Stimulated activated CD8-positive, alpha-beta memory T cell treated with anti-CD3 and anti-CD28 coated beads, Interleukin-12 subunit alpha, Interleukin-12 subunit beta, amount 100 ng/mL, for 4 hours (primary cell): ENCODE measurements at places on chromosomes 1 and 21.

GRCh38 chr1:236163463-236164153 lies 21.3 kb downstream of the GPR137B start:
- DNase-seq, result no peak

GRCh38 chr1:239952348-239953308 lies 139.1 kb upstream of the FMN2 start:
- no peak for DNase-seq

DNA sequence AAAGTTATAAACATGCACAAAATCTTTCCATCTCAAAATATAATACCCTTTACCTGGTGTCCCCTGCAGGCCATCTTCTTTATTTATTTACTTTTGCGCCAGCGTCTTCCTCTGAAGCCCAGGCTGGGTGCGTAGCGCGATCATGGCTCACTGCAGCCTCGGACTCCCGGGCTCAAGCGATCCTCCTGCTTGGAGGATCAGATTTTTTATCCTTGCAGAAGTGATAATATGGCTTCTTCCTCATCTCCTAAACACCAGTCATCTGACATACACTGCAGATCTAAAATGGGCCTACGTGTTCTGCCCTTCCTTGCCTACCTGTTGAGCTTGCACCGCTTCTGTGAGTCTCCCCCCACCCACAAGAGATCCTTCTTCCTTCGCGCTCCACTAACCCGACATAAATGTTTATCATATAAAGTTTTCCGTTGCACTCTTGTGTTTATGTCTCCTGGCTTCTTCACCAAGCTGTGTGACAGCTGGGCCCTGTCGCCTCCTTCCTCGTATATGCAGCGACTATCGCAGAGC lies 506 bp upstream of the SRP9 start:
- DNase-seq, result peak; percentile 1

- no peak for DNase-seq
Observed at GRCh38 chr1:200982071-200982945, 41.2 kb downstream of the KIF21B start.

DNA sequence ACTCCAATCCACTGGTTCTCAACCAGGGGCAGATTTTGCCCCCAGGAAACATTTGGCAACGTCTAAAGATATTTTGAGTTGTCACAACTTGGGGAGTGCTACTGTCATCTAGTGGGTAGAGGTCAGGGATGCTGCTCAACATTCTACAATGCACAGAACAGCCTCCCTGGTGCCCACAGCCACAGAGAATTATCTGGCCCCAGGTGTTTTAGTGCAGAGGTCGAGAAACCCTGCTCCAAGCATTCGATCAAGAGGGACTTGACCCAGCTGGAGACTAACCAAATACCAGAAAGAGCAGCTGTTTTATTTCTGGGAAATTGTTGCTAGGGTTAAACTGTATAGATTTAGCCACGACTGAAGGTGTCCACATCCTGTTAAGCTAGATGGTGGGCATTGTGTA lies 19.2 kb downstream of the CD247 start:
- DNase-seq, result no peak

GRCh38 chr1:94362466-94363058 lies 55.6 kb upstream of the ABCD3 start:
- DNase-seq, result no peak

DNA sequence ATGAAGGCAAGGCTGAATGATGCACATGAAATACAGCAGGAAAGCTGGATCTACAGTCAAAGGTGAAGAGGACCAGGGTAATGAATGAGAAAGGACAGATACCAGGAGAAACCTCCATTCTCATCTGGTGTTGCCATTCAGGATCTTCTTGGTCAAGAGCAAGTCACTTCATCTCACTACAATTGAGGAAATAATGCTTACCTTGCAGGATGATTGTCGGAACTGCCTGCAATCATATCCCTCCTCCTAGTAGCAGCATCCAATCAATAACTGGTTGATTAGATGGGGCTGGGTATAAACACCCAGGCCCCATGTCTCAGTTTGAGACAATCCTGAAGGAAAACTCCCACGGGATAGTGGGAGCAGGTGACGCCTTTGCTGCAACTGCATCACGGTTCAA lies 194.8 kb upstream of the C8B start:
- no peak for DNase-seq

DNA sequence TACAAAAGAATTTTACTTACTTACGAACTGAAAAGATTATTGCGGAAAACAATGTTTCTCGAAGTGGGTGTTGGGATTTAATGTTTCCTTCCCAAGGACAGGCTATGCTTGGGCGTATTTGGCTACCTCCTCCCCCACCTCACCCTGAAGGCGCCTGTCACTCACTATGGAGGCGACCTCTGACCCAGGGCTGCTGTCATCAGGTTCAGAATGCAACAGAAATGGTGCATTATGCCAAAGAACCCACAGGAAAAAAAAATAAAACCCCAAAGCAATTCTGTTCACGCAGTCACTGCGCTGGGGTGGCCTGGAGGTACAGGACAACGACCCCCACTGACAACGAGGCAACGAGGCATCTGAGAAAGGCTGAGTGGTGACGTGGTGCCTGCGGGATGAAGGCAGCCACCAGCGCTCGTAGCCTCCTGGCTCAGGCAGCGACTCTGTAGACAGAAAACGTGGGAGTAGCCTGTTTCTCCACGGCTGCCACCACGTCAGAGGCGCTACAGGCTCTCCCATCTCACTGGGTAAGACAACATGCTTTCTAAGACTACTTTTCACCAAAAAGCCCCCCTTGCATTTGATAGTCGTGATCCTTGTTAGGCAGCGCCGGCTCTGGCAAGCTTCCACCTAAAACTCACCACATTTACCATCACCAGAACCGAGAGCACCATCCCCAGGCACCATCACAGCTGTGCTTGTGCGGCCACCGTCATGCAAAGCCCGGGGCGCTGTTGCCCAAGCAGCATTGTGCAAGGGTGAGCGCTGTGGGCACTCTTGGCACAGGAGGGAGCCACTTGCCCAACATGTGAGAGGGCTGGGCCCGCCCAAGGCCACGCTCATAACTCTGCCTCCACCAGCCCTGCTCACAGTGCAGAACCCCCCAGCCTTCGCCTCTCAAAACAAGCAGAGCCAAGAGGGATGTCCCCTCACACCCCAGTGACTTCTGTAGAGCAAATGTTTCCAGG lies 14.3 kb downstream of the NADK start:
- DNase-seq, result no peak

DNA sequence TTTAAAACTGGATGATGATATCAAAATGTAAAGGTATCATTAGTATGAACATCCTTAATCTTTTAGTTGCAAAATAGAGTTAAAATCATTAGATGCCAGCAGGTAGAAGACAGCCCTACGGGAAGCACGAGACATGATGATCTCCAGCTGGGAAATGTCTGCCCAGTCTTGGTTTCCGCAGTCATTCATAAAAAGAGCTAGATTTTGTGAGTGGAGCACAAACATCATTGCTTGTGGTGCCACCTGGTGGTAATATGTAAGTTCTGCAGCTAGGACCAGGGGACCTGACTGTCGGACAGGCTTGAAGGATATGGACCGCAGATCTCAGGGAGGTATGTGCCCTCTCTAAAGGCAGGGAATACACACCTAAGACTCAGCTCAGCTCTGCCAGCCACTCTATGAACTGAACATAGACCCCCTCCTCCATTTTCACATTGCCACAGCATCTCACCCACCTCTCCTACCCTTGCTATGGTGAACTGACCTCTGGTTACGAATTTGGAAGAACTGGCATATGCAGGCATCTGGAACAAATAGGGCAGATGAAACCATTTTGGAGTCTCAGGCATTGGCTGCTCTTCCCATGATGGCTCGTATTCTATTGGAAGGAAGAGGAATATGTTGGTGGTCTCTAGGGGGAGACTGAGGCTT lies 9.2 kb downstream of the FCMR start:
- no peak for DNase-seq

DNA sequence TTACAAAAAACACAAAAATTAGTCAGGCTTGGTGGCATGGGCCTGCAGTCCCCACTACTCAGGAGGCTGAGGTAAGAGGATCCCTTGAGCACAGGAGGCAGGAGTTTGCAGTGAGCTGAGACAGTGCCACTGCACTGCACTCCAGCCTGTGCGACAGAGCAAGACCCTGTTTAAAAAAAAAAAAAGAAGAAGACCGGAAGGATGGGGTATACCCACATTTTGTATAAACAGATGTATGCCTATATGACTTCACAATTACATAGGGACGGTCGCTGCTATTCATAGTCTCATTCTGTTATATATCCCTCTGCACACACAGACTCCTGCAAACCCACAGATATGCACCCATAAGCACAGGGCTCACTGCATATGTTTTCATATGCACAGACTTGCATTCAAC lies 12.7 kb downstream of the LCK start:
- no peak for DNase-seq

DNA sequence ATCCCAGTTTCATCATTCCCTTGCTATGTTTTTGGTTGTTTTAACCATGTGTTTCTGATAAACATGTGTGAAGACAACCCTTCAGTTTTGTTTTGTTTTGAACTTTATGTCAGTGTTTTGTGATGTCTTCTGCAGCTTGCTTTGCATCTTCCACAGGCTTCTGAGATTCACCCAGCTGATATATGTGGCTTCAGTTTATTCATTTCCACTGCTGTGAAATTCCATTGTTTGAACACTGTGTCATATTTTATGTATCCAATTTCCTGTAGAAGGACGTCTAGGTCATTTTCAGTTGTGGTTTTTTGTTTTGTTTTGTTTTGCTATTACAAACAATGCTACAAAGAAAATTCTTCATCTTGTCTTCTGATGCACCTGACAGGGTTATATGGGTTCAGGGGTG lies 27.2 kb upstream of the SLC26A9 start:
- no peak for DNase-seq

DNA sequence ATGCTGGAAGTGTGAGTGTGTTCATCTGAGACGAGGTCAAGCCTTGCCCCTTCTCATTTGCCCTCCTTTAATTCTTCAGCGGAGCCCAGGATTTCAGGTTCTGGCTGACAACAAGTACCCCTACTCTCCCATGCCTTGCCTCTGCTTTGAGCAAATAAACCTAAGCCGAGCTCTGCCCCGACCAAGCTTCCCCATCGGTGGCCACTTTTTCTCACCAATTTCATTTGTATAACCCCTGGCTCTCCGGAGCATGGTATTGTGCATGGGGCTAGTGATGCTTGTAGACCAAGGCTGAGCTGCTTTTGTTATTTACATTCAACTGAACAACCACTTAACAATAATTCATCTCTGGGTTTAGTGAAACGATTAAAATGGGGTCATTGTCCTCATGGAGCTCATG lies 100.2 kb upstream of the RAB3GAP2 start:
- DNase-seq, result no peak

DNA sequence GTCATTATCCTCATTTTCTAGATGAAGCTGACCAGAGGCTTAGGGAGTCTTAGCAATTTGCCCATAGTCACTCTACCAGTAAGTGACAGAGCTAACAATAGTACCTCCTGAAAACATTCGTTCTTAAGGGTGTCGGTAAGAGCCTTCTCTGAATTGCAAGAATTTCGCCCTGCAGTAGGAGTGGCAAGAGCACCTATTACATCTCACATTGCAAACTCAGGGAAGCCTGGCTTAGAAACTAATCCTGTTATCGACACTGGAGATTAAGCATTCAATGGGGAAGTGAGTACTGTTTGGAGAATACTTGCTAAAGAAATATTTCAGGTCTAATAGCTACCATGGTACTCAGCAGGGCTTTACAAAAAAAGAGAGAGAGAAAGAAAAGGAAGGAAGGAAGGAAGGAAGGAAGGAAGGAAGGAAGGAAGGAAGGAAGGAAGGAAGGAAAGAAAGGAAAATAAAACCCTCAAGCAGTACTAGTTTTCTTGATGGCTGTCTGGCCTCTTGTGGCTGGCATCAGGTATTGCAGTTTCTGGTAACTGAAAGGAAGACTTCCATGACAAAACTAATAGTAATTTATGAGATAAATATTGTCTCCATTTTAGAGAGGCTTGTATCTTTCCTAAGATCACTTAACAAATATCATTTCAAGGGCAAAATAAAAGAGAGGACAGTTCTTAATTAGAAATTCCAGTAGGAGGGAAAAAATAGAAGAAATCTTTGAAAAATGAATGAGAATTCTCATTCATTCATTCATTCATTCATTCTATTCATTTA lies 10.4 kb downstream of the C1orf226 start:
- DNase-seq, result no peak

GRCh38 chr1:69305621-69306020 lies 262.1 kb upstream of the LRRC7 start:
- no peak for DNase-seq

GRCh38 chr1:232153652-232154051 lies 476.3 kb downstream of the SIPA1L2 start:
- DNase-seq, result no peak

DNA sequence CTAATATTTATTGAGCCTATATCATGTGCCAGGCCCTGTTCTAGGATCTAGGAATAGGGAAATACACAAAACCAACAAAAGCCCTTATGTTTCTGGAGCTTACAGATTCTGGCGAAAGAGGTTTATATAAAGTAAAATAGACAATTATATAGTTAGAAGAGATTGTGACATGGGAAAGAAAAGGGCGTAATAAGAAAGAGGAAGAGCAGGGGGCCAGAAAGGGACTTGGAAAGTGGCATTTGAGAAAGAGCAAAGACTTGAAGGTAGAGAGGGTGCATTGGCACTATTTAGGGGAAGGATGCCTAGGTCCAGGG lies 322.5 kb upstream of the FAM78B start:
- no peak for DNase-seq

- no peak for DNase-seq
Observed at GRCh38 chr1:156075162-156075561, 7.1 kb downstream of the MEX3A start.

GRCh38 chr1:173870252-173871075 lies 2.3 kb downstream of the ZBTB37 start:
- no peak for DNase-seq

GRCh38 chr1:45530632-45531135 lies 9.0 kb upstream of the PRDX1 start:
- DNase-seq, result no peak

GRCh38 chr1:20733360-20733975 lies 965 bp upstream of the SH2D5 start:
- DNase-seq, result no peak

GRCh38 chr21:36454706-36455105 lies 25.2 kb downstream of the CLDN14 start:
- no peak for DNase-seq

- no peak for DNase-seq
Observed at GRCh38 chr1:31006747-31007146, 58.8 kb downstream of the PUM1 start.

- DNase-seq, result no peak
Observed at GRCh38 chr1:172211221-172211620, 209.3 kb upstream of the C1orf105 start.

GRCh38 chr1:22089787-22090186 lies 37.3 kb downstream of the CDC42 start:
- no peak for DNase-seq

DNA sequence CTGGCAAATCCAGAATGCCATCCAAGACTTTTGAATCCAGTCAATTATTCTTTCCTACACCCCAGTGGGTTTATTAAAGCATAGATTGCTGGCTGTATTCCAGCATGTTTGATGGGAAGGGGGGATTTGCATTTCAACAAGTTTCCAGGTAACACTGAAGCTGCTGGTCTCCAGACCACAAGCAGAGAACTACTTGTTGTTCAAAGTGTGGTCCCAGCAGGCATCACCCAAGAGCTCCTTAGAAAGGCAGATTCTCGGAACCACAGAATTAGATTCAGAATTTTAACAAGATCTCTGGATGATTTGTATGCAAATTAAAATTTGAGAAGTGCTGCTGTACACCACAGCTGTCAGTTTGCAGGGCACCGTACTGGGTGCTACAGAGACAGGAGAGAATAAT lies 216.3 kb upstream of the FAM78B start:
- no peak for DNase-seq
